Natural killer cell (primary cell): ENCODE measurements at places on chromosomes 3 and 15.

GRCh38 chr3:59265566-59265965 lies 215.7 kb upstream of the CFAP20DC start:
- DNase-seq, result no peak

- DNase-seq, result no peak
Measured at GRCh38 chr3:141426404-141427034, 58.2 kb downstream of the ZBTB38 start.

DNA sequence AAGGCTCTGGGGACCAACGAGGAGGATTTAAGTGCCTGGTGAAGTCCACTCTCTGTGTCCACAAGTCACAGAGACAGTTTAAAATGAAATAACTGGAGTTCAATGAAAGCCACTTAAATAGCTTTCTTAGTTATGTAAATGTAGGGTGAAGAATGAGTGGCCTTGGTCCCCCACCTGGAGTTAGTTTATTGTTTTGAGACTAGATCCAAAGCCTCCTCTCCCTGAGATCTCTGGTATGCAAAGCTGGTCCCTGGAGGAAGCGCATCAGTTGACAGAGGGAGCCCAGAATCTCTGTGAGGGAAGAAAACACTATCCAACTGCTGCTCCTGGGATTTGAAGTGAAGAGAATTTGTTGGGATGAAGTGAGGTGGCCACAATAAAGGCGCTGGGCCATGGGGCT lies 40.5 kb downstream of the EXOG start:
- DNase-seq, result no peak

DNA sequence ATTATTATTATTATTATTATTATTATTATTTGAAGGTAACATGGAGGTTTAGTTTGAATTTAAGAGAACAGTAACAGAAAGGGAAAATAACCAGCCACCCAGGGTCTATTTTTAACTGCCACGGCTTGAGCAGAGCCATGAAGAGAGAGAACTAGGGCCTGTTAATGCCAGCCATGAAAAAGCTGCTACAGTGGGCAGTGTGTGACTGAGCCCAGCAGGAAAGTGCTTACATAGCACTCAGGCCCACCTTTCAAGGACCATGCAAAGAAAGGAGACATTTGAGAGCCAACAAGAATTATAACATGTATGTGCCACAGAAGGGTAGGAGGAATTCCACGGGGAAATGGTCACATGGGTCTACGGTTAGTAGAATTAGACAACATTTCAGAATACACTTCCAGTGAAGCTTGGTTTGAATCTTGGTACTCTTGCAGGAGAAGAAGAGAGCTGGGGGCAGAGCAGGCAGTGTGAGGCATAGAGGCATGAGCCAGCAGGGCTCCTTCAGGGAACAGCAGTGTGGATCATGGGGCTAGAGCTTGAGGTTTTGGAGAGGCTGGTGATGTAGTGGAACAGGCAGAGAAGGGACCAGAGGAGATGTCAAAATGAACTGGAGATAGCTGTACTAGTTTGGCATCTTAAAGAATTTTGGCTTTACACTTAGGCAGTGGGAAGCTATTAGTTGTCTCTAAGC lies 140.7 kb downstream of the CMSS1 start:
- no peak for DNase-seq

- DNase-seq, result no peak
Measured at GRCh38 chr3:130423064-130423463, 77.6 kb downstream of the COL6A5 start.

GRCh38 chr3:123961508-123961856 lies 453 bp upstream of the CCDC14 start:
- DNase-seq, result no peak
